ENCODE measurements at places on chromosomes 6 and 20.
A peak's percentile ranks its signal among the peaks of the same experiment; 100 is the strongest.

DNA sequence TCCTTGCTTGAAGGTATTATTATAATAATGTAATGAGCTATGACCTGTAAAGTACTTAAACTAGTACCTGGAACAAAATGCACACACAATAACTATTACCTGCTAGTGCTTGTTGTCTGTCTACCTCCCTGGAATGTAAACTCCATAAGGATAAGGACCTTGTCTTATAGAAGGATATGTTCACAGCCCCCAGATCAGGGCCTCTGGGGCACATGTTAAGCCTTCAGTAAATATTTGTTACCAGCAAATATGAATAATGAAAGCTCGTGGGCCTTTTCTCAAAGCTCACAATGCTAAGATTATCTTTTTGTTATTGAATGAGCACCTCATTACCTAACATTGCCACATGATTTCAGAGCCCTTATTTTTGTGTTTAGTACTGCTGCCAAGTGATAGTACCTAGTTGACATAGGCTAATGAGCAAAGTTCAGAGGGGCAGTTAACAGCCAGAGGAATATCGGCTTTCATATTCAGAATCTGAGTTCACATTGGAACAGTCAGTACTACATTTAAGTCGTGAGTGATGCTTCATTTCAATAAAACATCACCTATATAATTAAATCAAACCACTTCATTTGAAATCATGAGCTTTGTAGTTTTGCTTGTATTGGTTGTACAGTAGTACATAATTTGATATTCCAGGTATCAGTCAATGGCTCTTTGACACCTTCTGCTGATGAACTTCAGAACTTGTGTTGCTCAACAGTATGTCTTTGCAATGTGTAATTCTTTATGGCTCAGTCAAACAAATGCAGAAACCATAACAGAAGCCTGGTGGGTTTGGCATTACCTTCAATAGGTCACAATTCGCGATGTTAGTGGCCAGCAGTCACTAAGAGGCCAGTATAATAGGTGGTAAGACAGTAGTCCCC lies 11.8 kb upstream of the SMLR1 start:
- DNase-seq: no peak

- peak; percentile 86 for DNase-seq
Measured at GRCh38 chr6:158818581-158819212, 471 bp downstream of the EZR start.

DNA sequence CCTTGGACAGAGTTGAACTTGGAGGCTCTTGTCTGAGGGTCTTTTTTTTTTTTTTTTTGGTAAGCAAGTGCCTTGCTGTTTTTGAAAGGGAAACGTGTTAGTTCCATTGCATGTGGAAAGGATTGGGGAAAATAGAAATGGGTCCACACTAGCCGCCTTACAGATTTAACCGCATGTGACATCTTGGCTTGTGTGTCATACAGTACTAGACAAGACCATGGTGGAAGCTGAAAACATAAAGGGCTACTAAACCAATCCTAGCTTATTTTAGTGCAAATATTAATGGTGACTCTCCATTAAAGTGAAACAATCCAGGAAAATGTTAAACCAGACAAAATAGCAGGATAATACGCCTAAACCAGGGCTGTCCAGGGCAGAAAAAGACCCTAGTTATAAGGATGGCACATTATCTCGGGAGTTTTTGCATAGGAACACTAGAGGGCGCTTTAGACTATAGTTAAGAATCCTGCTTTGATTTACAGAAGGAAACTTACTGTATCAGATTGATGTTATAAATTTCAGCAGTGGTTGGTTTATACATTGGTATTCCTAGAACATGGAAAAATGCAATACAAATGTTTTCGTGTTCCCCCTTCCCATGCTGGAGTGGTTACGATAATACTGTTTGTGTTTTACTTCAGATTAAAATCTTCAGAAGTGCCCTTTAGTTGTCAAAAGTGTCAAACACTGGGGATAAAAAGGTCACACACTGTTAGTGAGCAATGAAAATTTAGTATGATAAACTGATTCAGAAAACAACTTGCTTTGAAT lies 59.8 kb upstream of the DEK start:
- peak; percentile 89 for DNase-seq

- DNase-seq: no peak
Measured at GRCh38 chr6:23870496-23870895, 255.5 kb upstream of the NRSN1 start.

DNA sequence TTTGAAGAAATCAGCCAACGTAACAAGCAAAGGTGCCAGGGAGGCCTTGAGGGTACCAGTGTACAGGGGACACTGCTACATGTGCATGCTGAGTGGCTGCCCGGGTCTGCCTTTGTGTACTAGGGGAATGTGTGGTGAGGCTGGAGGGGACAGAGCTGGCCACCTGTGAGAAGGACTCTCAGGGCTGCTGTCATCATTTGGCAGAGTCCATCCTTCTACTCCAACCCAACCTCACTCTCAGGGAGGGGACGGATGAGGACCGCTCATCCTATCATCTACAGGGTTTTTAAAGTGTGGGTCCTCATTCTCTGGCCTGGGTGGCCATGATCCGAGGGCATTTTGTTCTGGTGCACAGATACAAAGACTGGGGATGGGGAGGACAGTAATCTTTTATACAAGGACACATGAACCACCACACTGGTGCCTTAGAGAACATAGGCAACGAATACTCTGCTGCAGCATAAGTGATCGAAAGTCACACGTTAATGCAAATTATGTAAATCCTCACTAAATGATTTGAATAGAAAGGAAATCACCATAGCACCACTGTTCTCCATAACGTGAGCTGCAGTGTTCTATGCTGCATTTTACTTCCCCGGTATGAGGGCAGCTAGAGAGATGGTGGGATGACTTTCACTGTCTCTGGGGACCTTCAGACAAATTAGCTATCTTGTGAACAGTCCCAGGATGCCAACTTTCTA lies 181.4 kb downstream of the GMPR start:
- DNase-seq: peak; percentile 55

GRCh38 chr6:53984581-53984980 lies 126.7 kb upstream of the MLIP start:
- no peak for DNase-seq
